DMS79 (cell line): ENCODE measurements at places on chromosomes 13 and 19.

- no peak for DNase-seq
Observed at GRCh38 chr13:33471204-33471603, 185.6 kb upstream of the STARD13 start.

GRCh38 chr13:111330066-111330610 lies 9.7 kb downstream of the TEX29 start:
- DNase-seq: no peak

DNA sequence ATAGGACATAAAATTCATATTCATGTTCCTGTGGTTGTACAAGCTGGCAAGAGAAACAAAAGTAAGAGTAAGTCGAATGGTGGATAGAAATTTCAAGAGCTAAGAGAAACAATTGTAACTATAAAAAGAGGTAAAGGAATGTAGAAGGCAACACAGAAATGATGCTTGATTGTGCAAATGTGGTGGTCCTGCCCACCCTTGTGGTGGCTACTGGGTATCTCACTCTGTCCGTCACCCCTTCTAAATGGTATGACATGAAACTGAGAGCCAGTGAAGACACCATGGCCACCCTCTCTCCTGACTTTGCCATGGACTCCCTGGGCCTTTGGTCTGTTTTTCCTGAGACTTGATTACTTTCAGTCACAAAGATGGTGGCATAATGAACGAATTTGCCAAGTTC lies 925.9 kb upstream of the SLITRK6 start:
- DNase-seq: no peak

GRCh38 chr13:73228546-73228945 lies 169.7 kb downstream of the KLF5 start:
- no peak for DNase-seq

DNA sequence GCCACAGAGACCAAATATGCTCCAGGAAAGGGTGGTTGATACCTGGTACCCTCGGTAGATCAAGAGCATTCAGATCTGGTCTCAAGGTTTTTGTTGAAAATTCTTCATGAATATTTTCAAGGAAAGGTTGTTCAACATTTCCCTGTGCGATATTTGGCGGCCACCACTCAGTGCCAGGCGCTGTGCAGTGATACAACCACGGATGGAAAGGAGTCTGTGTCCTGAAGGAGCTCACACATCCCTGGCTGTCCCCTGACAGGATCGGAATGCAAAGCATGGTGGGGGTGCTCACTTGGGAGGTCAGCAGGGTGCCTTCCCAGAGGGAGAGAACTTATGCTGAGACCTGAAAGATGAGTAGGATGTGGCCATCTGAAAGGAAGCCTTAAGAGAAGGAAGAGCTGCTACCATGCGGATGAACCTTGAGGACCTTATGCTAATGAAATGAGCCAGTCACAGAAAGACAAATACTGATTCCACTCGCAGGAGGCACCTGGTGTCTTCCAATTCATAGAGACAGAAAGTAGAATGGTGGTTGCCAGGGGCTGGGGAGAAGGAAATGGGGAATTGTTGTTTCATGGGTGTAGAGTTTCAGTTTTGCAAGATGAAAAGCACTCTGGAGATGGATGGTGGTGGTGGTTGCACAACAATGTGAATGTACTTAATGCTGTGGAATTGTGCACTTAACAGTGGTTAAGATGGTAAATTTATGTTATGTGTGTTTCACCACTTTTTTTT lies 41.6 kb downstream of the HSPH1 start:
- no peak for DNase-seq

DNA sequence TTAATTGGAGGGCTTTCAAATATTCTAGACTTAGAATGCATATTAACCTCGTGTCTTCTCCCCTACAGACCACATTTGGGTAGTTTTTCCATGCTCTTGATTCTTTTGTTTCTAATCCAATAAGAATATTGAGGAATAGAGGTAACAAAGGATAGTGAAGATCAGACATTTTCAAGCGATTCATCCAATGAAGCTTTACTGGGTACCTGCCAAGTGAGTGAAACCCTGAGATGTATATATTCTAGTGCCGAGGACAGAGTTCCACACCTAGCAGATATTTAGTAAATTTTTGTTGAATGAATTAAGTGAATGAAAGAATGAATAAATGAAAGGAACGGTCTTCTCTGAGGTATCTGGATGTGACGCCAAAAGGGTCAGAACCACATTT lies 442 bp upstream of the RFC3 start:
- DNase-seq: no peak
